ENCODE measurements at places on chromosomes 16 and 17.

GRCh38 chr17:76268015-76268749, 3.0 kb downstream of the UBALD2 start:
- DNase-seq, result peak; percentile 88

- DNase-seq, result no peak
These were observed 8.8 kb downstream of the FAM171A2 start for GRCh38 chr17:44354582-44355561.

GRCh38 chr16:81946206-81946605, 65.1 kb downstream of the SDR42E1 start:
- no peak for DNase-seq

DNA sequence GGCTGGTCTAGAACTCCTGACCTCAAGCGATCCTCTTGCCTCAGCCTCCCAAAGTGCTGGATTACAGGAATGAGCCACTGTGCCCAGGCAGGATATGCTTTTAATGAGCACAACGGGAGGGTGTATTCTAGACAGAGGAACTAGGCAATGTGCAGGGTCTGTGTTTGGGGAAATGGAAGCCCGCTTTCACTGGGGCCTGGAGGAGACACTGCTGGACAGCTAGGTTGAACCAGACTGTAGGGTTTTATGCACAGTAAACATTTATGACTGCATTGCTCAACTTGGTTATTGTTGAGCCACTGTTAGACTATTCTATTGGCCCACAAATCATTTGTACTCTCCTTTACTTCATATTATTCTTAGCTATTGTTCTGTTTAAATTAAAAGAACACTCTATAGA, 10.2 kb upstream of the SIAH1 start:
- no peak for DNase-seq

- DNase-seq, result no peak
These were observed 151.5 kb downstream of the AATF start for GRCh38 chr17:37100231-37100630.

DNA sequence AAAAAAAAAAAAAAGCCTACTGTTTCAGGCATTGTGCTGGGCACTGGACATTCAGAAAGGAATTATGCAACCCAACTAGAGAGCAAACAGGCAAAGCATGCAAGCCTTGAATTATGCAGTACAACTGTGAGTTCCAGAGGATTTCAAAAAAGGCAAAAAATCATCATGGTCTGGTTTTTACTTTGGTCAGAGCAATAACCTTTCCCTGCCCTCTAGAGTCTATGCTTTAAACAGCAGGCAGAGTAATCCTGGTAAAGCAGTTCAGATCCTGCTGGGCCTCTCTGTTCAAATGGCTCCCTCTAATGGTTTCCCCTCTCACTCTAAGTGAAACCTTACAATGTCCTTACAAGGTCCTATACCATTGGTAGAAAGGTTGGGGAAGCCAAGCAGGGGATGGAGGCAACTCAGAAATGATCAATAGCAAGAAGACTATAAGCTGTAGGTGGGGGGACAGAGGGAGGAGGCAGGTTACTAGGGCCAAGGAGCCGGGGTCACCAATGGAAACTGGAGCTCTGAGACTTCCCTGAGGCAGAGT, 4.6 kb upstream of the TAF15 start:
- peak; percentile 93 for DNase-seq

GRCh38 chr17:48754500-48755261, 26.1 kb upstream of the HOXB13 start:
- DNase-seq, result no peak

DNA sequence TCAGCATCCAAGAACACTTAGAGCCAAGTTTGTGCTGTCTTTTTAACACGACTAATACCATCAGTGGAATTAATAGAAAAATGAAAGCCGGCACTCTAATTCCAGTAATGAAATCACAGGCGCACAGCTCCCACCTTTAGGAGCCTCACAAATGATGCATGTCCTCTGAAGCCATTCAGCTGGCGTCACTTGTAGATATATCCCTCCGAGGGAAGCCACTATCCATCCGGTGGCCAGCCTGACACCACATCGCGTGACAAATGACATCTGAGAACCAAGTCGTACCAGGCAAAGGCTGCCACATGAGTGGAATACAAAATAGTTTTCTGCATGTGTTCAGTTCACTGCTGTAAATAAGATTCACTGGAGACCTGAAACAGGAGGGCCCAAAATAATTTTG, 205.6 kb downstream of the GRIN2A start:
- no peak for DNase-seq

GRCh38 chr16:20675488-20676267, 21.8 kb downstream of the ACSM1 start:
- peak; percentile 83 for DNase-seq

DNA sequence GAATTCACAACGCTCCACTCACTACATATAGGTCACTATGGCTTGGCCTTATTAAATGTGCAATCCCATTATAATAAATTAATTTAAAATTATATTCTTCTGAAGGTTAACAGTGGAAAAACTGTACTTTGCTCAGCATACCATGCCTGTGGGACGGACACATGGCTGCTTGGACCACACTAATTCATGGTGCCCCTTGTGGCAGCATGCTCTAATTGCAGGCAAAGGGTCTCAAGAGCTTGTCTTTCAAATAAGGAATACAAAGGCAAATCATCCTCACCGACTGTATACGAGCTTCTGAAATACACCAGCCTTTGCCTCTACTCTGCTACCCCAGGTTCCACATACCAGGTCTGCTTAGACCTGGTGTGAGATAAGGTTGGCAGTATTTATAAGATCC, 11.7 kb downstream of the SMPD3 start:
- peak; percentile 43 for DNase-seq

DNA sequence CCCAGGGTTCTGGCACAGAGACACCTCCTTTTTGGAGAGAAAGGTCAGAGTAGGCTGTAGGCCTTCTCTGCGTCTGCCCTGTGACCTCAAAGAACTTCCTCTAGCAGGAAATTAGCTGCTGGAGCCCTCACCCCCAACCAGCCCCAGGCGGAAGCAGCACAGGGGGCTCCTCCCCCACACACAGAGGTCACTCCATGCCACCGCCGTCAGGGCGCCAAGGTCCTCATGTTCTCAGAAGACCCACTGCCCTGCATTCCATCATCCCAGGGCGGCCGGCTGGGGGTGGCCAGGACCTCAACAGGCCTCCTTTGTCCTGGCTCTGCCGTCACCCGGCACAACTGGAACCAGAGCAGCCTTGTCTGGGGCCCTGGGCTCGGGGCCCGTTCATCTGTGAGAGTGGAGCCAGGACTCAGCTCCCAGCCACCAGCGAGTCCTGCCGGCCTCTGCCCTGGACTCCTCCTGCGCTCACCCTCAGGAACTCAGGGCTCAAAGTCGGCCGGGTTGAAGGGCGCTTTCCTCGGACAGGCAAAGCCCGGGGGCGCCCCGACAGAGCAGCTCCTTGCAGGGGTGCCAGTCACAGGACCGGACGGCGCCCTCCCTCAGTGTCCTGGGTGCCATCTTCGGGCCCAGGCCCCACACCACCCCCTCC, 1.2 kb downstream of the TMC6 start:
- DNase-seq, result peak; percentile 86

GRCh38 chr16:962901-963814, 7.6 kb downstream of the LMF1 start:
- no peak for DNase-seq

- no peak for DNase-seq
These were observed 56.4 kb upstream of the TOM1L1 start for GRCh38 chr17:54844233-54844632.

- no peak for DNase-seq
These were observed 36.4 kb upstream of the APPBP2 start for GRCh38 chr17:60562421-60562820.

- DNase-seq, result no peak
These were observed 52.5 kb upstream of the DHX40 start for GRCh38 chr17:59512844-59513385.

- DNase-seq, result no peak
These were observed 25.4 kb upstream of the TOB1 start for GRCh38 chr17:50891577-50891989.

- no peak for DNase-seq
These were observed 34.2 kb upstream of the PLCG2 start for GRCh38 chr16:81744911-81745310.

DNA sequence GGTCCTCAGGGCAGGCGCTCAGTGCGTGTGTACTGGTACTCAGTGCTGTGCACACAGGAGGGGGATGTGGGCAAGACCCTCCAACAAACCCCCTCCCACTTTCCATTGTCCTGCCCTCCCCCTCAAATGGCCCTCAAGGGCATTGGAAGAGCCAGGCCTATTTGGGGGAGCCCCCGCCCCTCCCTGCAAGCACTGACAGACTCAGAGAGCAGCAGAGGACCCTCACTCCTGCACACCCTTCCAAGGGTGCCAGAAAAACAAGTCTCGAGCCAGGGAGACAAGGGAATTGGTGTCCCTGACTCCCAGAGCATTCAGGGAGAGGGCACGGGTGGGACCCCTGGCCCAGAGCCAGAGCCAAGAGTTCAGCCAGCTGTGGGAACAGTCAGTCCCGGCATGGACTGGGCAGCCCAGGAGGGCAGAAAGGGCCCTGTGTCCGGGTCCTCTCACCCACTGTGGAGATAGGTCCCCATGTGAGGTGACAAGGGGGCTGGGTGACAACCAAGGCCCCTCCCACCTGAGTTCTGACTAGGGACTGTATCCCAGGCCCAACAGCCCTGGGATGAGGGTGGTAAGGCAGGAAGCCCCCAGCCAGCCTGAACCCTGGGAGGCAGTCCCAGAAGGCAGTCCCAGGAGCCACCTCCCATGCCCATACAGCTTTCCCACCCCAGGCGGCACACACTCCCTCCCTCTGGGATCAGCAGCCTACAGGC, 12.1 kb upstream of the KRTAP17-1 start:
- DNase-seq, result no peak

DNA sequence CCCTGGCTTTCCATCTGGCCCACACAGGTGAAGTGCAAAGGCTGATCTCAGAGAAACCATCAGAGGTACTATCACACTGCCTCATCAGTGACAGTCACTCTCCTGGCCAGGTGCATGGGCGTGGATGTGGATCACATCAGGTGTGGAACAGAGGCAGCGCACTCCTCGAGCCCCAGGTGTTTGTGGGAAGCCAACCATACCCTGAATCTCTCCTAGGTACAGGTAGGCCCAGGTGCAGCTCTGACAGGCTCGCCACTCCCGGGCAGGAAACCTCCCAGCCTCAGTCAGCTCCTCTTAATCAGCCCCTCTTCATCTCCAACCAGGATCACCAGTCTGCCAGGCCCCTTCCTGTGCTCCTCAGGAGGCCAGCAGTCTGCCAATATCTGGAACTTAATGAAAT, 31.7 kb downstream of the TLE7 start:
- no peak for DNase-seq

GRCh38 chr17:45702666-45703266, 81.4 kb upstream of the CRHR1 start:
- DNase-seq, result peak; percentile 9

- DNase-seq, result peak; percentile 12
These were observed 37.0 kb upstream of the ZNF750 start for GRCh38 chr17:82876602-82877379.

DNA sequence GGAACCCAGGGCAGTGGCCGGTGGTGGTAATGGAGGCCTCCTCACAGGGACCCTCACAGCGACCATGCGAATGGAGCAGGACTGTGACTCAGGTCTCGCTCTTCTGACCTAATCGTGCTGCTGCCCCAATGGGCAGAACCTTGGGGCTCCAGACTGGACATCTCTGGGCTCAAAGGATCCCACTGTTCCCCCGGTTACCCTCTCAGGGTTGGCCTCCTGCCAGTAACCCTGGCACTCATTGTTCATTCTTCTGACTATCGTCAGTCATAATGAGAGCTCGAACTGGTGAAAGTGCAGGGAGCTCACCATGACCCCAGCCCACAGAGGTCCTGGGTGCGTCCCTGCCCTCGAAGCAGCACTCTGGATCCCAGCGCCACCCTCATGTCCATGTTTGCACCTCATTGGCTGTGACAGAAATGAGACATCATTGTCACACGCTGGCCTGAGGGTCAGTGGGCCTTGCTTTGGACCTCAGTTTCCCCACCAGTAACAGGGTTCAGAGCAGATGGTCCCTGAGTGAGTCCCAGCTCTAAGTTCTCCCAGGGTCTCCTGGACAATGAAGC, 4.0 kb upstream of the NPRL3 start:
- DNase-seq, result no peak

GRCh38 chr17:16155536-16155935, 59.8 kb downstream of the NCOR1 start:
- DNase-seq, result peak; percentile 16

DNA sequence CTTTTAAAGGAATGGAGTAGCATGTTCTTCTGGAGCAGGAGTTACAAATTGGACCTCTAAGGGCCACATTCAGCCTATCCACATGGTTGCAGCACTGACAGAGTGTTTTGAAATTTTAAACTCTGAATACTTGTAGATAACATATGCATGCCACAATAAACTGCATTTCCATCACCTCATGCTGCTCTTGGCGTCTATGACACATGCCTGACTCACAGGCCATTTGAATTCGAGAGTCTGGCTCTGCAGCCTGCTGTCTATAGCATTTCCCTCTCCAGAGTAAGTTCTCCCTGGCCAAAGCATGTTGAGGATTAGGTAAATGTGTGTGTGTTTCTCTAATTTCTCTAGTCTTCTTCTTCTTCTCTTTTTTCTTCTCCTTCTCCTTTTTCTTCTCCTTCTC, 28.7 kb upstream of the MYOCD start:
- no peak for DNase-seq

- DNase-seq, result no peak
These were observed 7.4 kb upstream of the ELAC2 start for GRCh38 chr17:13025258-13025627.

DNA sequence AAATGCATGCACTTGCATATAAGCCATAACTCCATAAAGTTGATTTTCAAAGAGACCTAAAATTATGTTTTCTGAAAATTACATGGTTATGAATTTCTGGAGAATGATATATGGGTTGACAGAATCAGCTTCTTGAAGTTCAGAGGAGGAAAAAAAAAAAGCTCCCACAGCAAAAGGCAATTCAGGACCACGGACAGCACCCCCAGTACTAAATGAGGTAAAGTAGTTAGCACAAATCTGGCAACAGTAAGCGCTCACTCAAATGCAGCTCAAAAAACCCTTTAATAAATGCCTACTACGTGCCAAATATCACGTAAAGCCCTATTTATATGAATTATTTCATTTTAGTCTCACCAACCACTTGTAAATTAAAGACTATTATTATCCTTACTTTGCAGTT, 135.2 kb downstream of the SHISA9 start:
- DNase-seq, result peak; percentile 57

GRCh38 chr17:17416400-17417360, 60.1 kb upstream of the MED9 start:
- DNase-seq, result peak; percentile 46

DNA sequence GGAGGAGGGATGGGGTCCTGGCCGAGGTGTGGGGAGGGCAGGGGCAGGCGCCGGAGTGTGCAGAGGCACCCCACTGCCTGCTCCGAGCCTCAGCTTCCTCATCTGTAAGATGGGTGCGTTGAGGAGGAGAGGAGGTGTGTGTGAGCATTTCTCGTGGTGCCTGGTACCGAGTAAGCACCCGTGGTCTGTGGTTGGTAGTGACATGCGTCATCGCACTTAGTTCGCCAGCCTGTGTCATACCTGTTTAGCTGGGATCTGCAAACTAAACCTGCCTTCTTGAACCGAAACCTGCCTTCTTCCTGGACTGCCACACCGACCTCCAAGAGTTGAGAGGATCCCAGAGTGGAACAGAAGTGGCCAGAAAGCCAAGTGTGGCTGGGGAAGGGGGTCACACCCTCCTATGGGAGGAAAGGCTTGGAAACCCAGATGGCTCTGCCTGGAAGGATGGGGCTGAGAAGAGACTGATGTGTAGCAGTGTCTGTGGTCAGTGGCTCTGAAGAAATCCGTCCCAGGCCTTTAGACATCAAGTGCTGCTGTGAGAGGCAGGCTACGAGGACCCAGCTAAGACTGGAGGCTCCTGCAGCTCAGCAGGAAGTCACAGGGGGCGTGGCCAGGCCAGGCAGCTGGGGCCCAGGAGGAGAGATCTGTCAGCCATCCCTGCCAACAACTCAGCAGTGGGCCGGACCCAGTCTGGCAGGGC, 162.6 kb upstream of the PLCG2 start:
- DNase-seq, result no peak

Data from OCI-M1 (cell line).